Caki2 (cell line): ENCODE measurements at places on chromosomes 11 and 22.
A peak's percentile ranks its signal among the peaks of the same experiment; 100 is the strongest.

DNA sequence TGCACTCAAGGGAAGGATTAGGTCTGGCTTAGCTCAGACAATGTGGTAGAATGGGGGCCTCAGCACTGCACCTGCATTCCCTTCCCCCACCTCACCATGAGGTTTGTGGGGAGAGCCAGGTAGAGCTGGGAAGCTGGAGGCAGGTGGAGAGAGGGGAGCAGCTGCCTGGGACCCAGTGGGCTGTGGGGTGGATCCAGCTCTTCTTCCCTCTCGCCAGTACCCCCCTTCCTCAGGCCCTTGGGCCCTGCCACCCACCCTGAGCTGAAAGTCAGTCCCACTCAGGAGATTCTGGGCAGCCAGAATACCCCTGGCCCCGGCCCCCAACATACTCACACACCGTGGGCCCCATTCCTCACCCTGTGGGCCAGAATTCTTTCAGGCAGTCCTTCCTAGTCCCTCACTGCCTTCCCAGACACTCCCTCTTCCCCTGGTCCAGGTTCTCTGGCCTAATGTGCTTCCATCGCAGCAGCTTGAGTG, 3.1 kb upstream of the POLD4 start:
- no peak for DNase-seq

GRCh38 chr11:2770096-2770751, 70.4 kb upstream of the KCNQ1OT1 start:
- DNase-seq: no peak

DNA sequence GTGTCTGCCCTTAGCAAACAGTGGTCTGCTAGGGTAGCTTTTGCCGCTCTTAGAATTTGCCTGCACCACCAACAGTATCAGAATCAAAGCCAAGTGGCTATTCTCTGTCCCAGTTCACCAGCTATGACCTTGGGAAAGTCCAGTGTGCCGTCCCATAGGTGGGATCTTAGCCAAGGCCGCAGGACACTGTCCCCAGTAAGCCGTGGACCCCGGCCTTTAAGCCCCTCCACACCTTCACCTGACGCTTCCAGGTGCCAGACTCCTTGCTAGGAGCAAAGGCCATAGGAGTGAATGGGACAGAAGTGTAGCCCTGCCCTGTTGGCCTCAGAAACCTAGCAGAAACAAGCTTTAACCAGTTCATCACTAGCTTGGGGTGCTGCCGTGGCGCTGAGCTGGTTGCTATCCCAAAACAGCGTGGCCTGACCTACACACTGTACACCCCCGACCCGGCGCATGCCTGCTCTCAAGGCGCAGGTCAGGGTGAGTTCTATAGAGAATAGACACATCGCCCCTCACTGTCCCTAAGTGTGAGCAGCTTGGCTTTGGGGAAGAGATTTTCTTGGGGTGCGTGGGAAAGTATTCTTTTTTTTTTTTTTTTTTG, 4.5 kb downstream of the FADD start:
- no peak for DNase-seq

DNA sequence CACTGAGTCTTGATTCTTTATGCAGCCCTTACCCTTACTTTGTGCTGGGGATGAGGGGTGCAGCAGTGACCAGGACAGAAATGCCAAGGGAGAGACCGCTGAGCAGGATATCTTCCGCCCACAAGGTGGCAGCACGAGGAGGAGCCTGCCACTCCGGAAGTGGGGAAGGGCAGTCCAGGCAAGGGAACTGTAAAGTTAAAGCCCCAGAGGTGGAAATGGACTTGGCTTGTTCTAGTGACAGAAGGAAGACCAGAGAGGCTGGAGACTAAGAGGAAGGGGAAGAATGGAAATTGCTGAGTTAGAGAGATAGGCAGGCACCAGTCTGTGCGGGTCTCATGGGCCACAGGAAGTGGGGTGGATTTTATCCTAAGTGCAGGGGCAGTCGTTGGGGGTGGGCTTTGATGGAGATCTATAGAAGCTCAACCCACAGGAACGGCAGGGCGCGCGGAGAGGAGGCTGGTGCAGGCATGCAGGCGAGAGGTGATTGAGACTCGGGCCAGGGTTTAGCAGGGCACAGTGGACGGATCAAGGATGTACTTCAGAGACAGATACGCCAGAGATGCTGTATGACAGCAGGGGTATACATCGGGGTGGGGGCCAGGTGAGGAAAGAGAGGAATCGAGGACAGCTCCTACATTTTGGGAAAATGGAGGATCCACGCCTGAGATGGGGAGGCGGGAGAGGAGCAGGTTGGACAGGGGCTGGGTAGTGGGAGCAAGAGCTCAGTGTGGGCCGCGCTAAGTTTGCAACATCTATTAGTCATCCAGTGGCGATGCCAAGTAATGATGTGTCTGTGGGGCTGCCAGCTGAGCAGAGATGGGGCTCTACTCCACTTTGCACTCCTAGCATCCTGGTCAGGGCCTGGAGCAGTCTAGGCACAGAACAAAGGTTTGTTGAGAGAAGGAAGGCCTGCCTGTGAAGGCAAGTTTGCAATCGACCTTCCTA, 3.3 kb upstream of the GRK2 start:
- peak; percentile 49 for DNase-seq

DNA sequence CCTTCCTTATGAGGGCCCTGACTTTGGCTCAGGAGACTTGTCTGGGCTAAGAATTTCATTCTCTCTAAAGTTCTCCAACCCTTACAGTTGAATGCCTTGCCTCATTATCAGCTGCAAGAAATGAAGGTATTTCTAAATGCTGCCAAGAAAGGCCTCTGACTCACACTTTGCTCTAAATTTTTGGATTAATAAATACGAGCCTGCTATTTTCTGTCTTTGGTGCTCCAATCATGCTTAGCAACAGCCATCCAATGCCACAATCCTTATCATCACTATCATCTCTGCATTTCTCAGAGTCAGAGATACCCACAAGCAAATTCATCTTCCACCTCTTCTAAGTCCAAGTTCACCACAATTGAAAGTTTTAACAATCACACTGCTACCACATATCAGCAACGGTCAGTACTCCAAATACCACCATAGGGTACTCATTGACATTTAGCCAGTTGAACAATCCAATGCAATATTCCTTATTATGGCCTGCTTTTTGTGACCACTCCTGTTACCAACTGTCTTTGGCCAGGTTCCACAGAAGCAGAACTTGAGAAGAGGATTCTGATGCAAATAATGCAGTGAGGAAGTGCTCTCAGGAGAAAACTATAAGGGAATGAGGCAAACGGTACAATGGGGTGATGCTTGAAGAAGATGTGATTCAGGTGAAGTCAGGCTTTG, 5.7 kb downstream of the PATE2 start:
- no peak for DNase-seq

- DNase-seq: no peak
Measured at GRCh38 chr22:22897091-22897490, 9.5 kb downstream of the IGLL5 start.
